Progenitor cell of endocrine pancreas (in vitro differentiated cells): ENCODE measurements at places on chromosomes 3 and 15. TPM values are rescaled to one million over a fixed set of nuclear protein-coding genes. Genes with fewer than 3 reads are reported as not detected.

DNA sequence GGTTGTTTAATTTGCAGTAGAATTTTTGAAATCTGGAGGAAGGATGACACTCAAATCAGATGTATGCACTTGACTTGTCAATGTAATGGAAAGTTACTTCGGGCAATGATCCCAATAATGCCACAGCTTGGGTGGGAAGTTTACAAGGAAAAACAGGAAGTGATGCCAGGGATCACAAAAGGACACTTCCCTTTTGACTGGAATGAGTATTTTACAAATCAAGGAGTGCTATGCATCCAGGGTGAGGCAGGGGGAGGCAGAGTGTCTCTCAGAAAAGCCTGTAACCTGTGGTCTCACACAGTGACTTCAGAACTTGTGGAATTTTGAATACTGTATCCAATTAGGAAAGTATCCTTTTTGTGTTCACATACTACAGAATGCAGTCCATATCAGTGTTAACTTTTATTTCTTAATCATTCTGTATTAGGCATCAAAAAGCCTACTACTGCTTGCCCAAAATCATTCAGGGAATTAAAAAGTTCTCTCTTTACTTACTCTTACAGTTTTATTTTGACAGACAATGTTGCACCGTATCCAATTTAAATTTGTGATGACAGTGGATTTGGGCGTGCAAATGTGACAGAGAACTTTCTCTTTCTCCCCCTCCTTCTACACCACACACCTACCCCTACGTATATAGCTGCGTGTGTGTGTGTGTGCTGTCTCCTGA lies 445.1 kb downstream of the MECOM start:
- DNase-seq: no peak
- peak overlapping the region; percentile 80 for H3K27ac ChIP-seq
- H3K4me3 ChIP-seq: no peak overlapping the region
- H3K4me1 ChIP-seq: peaks cover 13% of the 10 kb centered on the region
- H3K27me3 ChIP-seq: no peaks in the 10 kb centered on the region

GRCh38 chr15:45847645-45848044 lies 212.8 kb downstream of the SQOR start:
- no peak for DNase-seq
- H3K27me3 ChIP-seq: no peaks in the 10 kb centered on the region
- H3K27ac ChIP-seq: no peak overlapping the region
- H3K36me3 ChIP-seq: peaks cover 12% of the 10 kb centered on the region
- no peaks in the 10 kb centered on the region for H3K4me1 ChIP-seq

- H3K36me3 ChIP-seq: peaks cover 14% of the 10 kb centered on the region
- no peak overlapping the region for H3K27ac ChIP-seq
- peak overlapping the region; percentile 90 for H3K4me3 ChIP-seq
- H3K4me1 ChIP-seq: peaks cover 50% of the 10 kb centered on the region
Measured at GRCh38 chr15:75650908-75651809, 3.4 kb downstream of the SNX33 start.

DNA sequence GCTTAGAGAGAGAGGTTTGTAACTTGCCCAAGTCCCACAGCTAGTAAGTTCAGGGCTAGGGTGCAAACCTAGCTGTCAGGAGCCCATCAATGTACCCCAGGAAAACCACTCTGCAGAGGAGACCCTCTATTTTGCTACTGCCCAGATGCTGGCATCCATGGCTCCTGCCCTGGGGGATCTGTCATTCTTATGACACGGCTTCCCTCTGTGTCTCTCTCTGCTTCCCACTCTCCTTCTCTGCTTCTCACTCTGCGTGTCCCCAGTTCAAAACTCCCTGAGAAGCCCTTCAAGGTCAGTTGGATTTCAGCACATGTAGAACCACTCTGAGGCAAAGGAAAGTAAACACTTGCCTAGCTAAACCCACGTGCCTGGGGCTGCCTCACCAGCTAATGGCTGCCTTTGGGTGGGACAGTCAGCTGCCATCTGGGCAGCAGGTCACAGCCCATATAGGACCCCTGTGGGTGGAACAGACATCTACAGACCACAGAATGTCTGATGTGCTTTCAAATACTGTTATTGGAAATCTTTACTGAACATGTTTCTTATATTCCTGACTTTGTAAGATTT lies 29.4 kb upstream of the SLCO2A1 start:
- DNase-seq: no peak
- H3K27ac ChIP-seq: no peak overlapping the region
- H3K4me3 ChIP-seq: no peak overlapping the region

DNA sequence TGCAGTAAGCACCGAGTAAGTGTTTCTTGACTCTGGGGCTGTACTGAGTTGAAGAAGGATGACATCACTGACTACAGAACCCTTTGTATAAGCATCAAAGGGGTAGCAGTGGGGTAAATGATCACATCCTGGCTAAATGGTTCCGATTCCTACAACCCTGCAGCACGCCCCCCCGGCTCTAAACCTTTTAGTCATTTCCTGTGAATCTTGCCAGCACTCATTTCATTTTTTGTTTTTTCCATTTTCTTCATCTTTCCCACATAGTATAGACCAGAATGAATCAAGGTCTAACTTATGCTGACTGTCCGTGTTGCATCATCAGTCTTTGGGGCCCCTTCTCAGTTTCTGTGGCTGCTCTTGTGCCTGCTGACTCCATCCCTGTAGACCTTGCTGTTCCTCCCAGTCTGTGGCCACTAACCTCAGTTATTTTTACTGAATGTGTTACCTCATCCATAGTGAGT lies 383.1 kb upstream of the TPRG1 start:
- no peaks in the 10 kb centered on the region for H3K27me3 ChIP-seq
- H3K4me3 ChIP-seq: no peak overlapping the region

DNA sequence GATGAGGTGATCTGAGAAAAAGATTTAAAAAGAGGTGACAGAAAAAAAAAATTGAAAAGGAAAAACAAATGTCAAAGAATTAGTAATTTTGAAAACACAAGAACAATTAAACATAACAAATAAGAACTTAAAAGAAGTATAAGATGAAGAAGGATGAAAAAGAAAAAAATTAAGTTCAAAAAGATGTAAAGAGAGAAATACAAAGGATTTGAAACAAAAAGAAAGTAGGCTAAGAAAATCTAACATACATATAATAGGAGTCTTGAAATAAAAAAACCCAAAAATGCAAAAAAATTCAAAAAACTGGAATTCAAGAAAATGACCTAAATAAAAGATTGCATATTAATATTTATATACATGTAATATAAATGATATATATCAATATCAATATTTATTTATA lies 949.2 kb downstream of the MCTP2 start:
- DNase-seq: no peak
- no peak overlapping the region for H3K27ac ChIP-seq
- H3K36me3 ChIP-seq: peaks cover 2% of the 10 kb centered on the region
- H3K4me1 ChIP-seq: no peaks in the 10 kb centered on the region

DNA sequence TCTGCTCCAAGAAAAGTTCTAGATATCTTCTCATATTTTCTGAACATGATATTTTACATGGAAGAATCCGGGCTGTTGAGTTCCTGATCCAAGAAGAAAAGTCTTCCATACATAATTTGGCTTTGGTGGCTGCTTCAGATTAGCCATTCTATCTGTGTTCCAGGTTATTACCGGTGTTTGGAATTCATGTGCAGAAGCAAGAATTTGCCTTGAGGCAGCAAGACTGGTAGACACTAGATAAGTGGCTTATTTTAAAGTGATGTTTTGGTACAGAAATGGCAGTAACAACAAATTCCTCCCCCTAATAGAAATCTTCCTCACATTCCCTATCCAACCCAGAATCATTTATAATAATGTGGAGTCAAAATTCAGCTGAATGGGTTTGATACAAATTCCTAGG lies 29.2 kb downstream of the MITF start:
- H3K27ac ChIP-seq: no peak overlapping the region
- H3K36me3 ChIP-seq: no peaks in the 10 kb centered on the region
- no peak overlapping the region for H3K4me3 ChIP-seq
- H3K27me3 ChIP-seq: no peaks in the 10 kb centered on the region

DNA sequence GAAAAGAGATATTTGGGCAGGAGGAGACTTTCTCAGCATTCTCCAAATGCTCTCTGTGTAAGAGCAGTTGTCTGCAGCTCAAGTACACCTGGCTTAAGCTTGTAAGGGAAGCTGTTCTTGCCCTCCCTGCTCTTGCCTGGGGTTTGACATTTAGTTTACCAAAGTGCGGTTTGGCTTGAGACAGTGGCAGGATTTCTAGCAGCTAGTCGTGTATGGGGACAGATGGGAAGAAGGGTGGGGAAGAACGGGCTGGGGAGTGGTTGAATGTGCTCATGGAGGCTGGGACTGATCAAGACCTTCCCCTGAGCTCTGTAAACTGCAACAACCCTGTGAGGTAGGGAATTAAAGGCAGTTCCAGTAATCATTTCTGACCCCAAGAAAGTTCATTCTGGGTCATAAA lies 39.8 kb downstream of the SQOR start:
- no peak overlapping the region for H3K27ac ChIP-seq
- peaks cover 23% of the 10 kb centered on the region for H3K36me3 ChIP-seq
- no peak for DNase-seq
- no peaks in the 10 kb centered on the region for H3K4me1 ChIP-seq
- H3K27me3 ChIP-seq: no peaks in the 10 kb centered on the region
- no peak overlapping the region for H3K4me3 ChIP-seq

DNA sequence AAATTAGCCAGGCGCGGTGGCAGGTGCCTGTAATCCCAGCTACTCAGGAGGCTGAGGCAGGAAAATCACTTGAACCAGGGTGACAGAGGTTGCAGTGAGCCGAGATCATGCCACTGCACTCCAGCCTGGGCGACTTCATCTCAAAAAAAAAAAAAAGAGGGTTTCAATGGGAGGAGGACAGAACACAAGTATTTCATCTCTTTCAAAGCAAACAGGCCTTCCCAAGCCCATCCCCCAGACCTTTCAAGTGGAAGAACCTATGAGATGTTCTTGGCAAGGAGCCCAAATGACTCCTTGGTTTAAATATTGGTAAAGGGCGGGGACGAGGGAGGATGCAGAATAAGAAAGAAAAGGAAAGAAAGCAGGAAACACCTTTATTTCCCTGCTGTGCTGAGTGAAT lies 62.2 kb upstream of the MCF2L2 start:
- peaks cover 3% of the 10 kb centered on the region for H3K4me1 ChIP-seq
- no peak overlapping the region for H3K4me3 ChIP-seq
- H3K36me3 ChIP-seq: no peaks in the 10 kb centered on the region
- no peak for DNase-seq
- no peak overlapping the region for H3K27ac ChIP-seq
- H3K27me3 ChIP-seq: no peaks in the 10 kb centered on the region

GRCh38 chr3:54861248-54862067 lies 66.4 kb downstream of the LRTM1 start:
- no peak overlapping the region for H3K27ac ChIP-seq
- peaks cover 16% of the 10 kb centered on the region for H3K27me3 ChIP-seq
- no peak overlapping the region for H3K4me3 ChIP-seq
- H3K4me1 ChIP-seq: peaks cover 3% of the 10 kb centered on the region
- H3K36me3 ChIP-seq: no peaks in the 10 kb centered on the region
- no peak for DNase-seq

DNA sequence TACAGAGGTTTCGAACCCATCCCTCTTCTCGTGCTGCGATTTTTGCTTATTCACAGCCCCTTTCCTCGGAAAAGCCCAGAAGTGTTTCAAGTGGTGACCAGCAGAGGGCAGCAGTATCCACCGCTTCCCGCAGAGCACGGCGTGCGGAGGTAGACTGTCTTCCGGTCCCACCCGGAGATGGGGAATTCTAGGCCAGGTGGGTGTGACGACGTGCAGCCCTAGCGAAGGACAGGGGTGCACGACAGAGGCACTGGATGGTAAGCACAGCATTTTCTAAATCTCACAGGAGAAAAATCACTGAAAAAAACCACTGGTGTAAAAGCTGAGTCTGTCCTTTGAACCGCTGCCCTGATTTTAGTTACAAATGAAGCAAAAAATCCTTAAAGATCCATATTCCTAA lies 7.4 kb upstream of the PSMD6 start:
- H3K36me3 ChIP-seq: no peaks in the 10 kb centered on the region
- peak; percentile 62 for DNase-seq
- H3K27me3 ChIP-seq: peaks cover 8% of the 10 kb centered on the region
- peaks cover 10% of the 10 kb centered on the region for H3K4me1 ChIP-seq
- H3K4me3 ChIP-seq: peak overlapping the region; percentile 43
- peak overlapping the region; percentile 85 for H3K27ac ChIP-seq

- H3K27me3 ChIP-seq: no peaks in the 10 kb centered on the region
- no peaks in the 10 kb centered on the region for H3K4me1 ChIP-seq
- no peak overlapping the region for H3K27ac ChIP-seq
- H3K36me3 ChIP-seq: no peaks in the 10 kb centered on the region
Measured at GRCh38 chr3:111619833-111620232, 24.7 kb upstream of the ZBED2 start.

- peaks cover 1% of the 10 kb centered on the region for H3K36me3 ChIP-seq
- no peak for DNase-seq
- H3K27me3 ChIP-seq: peaks cover 31% of the 10 kb centered on the region
- peaks cover 32% of the 10 kb centered on the region for H3K4me1 ChIP-seq
- H3K4me3 ChIP-seq: peak overlapping the region; percentile 85
Measured at GRCh38 chr3:124584245-124584551, 146.1 kb upstream of the UMPS start.

DNA sequence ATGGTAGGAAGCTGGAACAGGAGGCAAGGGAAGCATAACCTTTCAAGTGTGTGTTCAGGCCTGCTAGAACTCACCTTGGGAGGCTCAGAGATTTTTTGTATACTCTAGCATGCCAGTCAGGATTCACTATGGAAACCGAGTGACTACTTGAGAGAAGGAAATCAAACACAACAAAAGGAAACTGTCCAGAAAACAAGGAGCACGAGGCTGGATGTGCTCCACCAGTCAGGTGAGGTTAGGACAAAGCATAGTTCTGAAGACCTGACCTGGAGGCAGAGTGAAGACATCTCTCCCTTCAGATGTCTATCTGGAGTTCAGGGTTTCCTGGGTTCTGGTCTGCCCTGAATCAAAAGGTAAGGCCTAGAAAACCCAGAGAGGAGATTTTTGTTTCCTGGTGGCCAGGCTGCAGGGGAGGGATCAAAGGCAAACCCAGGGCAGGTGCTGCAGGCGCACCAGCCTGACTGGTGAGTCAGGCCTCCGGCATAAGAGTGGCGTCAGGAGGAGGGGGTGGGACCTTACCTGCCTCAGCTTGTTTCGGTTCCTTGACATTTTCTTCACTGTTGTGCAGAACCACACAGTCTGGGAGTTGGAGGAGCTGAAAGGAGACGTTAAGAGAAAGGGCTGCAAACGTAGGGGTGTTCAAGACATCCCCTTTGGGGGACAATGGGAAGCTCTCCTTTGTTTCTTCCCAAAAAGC lies 52.2 kb upstream of the OSBPL11 start:
- H3K36me3 ChIP-seq: no peaks in the 10 kb centered on the region
- H3K27ac ChIP-seq: peak overlapping the region; percentile 61
- no peak overlapping the region for H3K4me3 ChIP-seq
- H3K27me3 ChIP-seq: peaks cover 3% of the 10 kb centered on the region

DNA sequence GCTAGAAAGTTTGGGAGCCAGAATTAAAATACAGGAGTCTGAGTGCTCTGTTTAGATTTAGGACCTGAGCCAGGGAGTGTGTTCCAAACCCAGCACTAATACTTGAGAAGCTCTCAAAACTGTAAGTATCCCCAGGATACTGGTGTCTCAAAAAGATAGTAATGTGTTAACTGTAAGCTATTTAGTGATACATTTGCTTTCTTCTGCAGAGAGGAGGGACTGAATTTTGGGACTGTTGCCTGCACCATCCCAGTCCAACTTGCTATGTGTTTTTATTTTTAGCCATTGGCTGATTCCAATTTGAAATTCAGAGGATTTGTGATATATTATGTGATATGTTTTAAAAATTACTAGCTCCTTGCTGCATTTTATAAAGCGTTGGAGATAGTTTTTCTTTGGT lies 31.5 kb downstream of the UBE2E1 start:
- H3K27ac ChIP-seq: peak overlapping the region; percentile 38
- peaks cover 21% of the 10 kb centered on the region for H3K4me1 ChIP-seq
- no peak overlapping the region for H3K4me3 ChIP-seq
- no peaks in the 10 kb centered on the region for H3K27me3 ChIP-seq

TRH gene
- 0.24 and 0.36 TPM in 2 replicates for total RNA-seq

ARHGAP31 gene
- 0.84 and 1.4 TPM in 2 replicates for total RNA-seq

ITIH1 gene
- 11.3 and 14.1 TPM in 2 replicates for total RNA-seq

KLHL6 gene
- total RNA-seq: 0.12 TPM in 1 of 2 replicates, not detected in the other

TM6SF1 gene
- 0.27 TPM in 1 of 2 replicates, not detected in the other for total RNA-seq

RNU5B-1 gene
- total RNA-seq: 41.3 and 48.7 TPM in 2 replicates
